ENCODE measurements at places on chromosomes 4 and X.

GRCh38 chrX:20971250-20971649 lies 403.0 kb upstream of the CNKSR2 start:
- DNase-seq, result no peak

GRCh38 chr4:116585246-116585645 lies 500.1 kb downstream of the TRAM1L1 start:
- no peak for DNase-seq

GRCh38 chr4:38289553-38289952 lies 329.4 kb downstream of the PTTG2 start:
- no peak for DNase-seq

- no peak for DNase-seq
Measured at GRCh38 chr4:104417357-104417882, 77.3 kb downstream of the CXXC4 start.
